Activated CD4-positive, alpha-beta memory T cell treated with anti-CD3 and anti-CD28 coated beads for 36 hours (primary cell): ENCODE measurements at places on chromosomes 7 and 10. TPM values are rescaled to one million over a fixed set of nuclear protein-coding genes. Genes with fewer than 3 reads are reported as not detected.

DNA sequence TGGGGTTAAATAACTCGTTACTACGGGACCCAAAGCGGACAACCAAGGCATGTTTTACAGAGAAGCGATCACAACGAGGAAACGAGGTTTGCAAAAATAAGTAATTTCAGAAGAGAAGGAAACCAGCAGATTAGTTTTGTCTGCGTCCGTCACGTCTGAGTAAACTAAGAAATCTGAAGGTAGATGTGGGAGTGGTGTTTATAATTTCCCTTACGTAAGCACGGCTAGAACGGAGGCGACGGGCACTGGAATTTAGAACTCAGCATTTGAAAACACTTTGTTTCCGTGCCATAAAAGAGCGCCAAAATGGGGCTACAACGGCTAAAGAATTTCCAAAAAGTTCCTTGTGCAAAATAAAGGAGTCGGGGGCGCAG is 718 bp upstream of the UMAD1 start:
- peak; percentile 71 for DNase-seq

- no peak for DNase-seq
Observed at GRCh38 chr10:47183704-47184041, 116.3 kb upstream of the GDF10 start.

DNA sequence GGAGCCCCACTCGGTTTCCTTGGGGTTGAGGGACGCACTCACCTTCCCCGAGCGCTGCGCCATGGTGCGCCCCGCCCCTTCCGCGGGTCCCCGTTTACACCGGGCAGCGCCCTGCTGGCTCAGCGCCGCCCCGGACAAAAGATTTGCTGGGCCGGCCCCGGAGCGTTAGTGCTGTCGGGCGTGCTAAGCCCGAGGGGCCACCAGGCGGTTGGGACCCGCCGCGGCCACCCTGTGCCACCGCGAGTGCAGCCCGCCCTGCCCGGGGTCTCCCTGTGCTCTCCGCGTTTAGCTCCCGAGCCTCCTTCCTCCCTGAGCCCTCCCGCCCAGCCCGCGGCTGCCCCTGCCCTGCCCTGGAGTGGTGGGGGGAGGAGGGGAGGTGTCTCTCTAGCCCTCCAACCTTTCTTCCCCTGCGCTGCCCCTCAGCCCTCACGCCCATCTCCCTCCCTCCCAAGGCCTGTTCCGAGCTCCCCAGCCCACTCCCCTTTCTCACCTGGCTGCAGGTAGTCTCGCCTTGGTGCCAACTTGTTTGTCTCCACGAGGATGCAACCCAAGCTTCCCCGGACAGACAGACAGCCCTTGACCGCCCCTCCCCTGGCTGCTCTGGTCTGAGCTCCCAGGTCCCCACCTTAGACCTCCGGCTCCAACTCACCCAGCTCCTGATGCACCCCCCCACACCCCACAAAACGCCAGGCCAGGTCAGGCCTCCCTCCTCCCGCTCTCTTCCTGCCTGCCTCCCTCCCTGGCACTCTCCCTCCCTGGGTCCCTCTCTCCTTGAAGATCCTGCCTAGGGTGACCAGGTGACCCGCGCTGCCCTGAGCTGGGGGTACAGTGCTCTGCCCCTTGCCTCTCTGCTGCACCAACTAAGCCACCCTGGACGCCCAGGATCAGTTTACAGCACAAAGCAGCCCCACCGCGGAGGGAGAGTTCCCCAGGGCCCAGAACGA is at the start of gene CRYGN:
Gene CRYGN, minus strand, starts transcription at position 287 of the 944 bp plus-strand sequence. Its CDS starts 224 bp downstream, at position 63.
- DNase-seq = no peak

- DNase-seq = no peak
Observed at GRCh38 chr10:89644691-89644966, 413 bp downstream of the PANK1 start.

- no peak for DNase-seq
Observed at GRCh38 chr10:98226508-98227144, 41.4 kb downstream of the LOXL4 start.

DNA sequence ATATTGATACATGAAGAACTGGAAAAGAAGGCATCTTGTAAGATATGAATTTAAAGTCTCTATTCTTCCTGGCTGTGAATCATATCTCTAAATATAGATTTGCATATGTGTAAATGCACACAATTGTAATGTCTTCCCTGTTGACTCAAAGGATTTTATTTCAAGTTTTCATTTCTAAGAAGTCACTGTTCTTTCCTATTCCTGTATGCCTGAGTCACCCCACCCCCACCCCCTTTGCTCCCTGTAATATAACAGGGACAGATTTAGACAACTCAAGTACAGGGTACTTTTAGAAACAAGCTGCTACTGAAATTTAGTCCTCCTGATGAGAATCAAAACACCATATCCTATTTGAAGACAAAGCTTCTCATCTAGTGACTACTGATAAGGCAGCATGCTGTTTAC is 43.0 kb upstream of the HECTD2 start:
- peak; percentile 16 for DNase-seq

DNA sequence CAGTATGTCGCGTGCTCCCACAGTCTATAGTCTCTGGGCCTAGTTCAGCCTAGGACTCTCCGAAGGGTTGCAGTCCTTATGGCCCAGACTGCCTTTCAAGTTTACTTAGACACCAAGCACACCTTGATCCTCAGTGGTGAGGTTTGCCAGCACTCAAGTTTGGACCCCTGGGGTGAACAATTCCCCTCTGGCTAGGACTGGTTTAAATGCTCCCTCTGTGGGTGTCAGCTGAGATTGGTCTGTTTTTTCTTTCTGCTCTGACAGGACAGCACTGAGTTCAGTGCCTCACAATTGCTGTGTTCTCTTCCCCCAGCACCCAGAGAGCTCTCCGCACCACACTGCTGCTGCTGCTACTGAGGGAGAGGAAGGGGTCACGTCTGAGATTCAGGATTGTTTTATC is 31.9 kb upstream of the AGR3 start:
- no peak for DNase-seq

DNA sequence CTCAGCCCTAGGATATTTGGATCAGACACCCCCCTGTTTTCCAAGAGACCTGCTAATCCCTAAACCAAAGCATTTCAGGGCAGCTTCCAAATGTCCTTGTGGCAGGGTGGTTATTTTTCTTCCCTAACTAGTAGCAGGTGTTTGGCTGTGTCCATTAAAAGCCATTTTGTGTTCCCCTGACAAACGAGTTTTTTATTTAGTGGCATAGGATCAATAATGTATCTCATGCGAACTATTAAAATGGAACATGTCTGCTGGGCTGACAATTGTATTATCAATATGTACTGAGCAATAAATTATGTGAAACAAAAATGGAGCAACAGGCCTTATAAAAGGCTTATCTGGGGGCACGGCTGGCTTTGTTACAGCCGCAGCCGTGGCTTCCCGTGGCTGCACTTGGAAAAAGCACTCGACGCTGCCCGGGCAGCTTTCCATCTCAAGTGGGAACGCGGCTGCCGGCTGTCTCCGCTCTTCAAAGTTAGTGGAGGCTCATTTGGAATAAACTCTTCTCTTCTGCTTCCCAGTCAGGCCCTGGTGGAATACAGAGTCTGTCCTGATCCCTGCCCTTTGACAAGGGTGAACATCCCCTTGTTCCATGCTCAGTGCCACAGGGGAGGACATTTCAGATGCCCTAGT is 554.3 kb downstream of the TYW1 start:
- no peak for DNase-seq

Gene EBF3
- not detected for total RNA-seq

Gene INHBA
- not detected for total RNA-seq

Gene HOXA6
- total RNA-seq = not detected

Gene MTURN
- total RNA-seq = 3.7 TPM

Gene DRGX
- total RNA-seq = not detected

Gene PON1
- not detected for total RNA-seq

Gene HOXA10
- total RNA-seq = not detected
